ENCODE measurements at places on chromosomes 12 and 14.
A peak's percentile ranks its signal among the peaks of the same experiment; 100 is the strongest.

DNA sequence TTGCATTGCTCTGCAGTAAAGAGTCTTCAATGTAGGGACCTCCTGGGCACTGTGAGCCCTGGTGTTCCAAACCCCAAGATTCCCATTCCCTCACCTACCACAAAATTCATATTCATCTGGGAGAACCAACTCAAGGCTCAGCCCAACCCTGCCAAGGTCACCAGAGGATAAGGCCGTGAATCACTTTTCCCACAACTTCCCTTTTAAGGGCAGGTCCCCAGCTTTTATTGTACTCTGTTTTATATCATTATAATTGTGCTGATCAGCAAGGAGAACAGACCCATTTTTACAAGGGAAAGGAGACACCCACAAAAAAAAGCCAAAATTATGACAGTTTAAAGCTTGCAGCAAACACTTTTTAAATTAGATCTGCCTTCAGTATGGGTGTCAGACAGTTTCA, 363.0 kb upstream of the FKBP4 start:
- DNase-seq: peak; percentile 29

GRCh38 chr14:69879175-69880043, at the start of gene SMOC1:
Gene SMOC1 (plus strand): TSS chr14:69879416. CDS start chr14:69879679, 263 bp downstream.
- no peak for DNase-seq

- peak; percentile 51 for DNase-seq
Measured at GRCh38 chr14:26621807-26622560, 24.2 kb upstream of the NOVA1 start.

- DNase-seq: no peak
Measured at GRCh38 chr12:47360093-47360480, 280.3 kb upstream of the AMIGO2 start.

DNA sequence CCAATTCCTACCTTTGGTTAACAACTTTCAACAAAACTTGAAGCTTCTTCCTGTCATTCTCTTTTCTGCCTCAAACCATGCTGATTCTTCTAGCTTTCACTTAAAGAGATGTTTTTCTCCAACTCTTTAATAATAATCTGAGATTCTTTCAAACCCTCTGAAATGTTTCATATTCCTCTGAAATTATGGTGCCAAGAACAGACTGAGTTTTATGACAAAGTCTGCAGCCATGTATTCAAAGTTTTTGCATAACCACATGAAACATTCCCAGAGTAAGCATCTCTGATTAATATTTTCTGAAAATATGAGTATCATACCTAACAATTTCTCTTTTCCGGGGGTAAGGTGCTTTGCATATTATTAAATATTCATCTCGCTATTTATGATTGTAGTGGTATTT, 59.1 kb upstream of the DCN start:
- no peak for DNase-seq

GRCh38 chr14:102967506-102967795, 45.0 kb downstream of the AMN start:
- no peak for DNase-seq

All from adipocyte (in vitro differentiated cells).